ENCODE measurements at places on chromosomes 5 and 9. TPM values are rescaled to one million over a fixed set of nuclear protein-coding genes. Genes with fewer than 3 reads are reported as not detected.
A peak's percentile ranks its signal among the peaks of the same experiment; 100 is the strongest.

- peaks cover 8% of the 10 kb centered on the region for H3K4me1 ChIP-seq
- H3K27me3 ChIP-seq: no peaks in the 10 kb centered on the region
- no peak overlapping the region for H3K4me3 ChIP-seq
- no peaks in the 10 kb centered on the region for H3K36me3 ChIP-seq
These were observed 42.2 kb upstream of the PDE8B start for GRCh38 chr5:77168161-77168878.

GRCh38 chr5:75588666-75589065 is 22.6 kb upstream of the ANKDD1B start:
- H3K4me1 ChIP-seq: no peaks in the 10 kb centered on the region
- no peak overlapping the region for H3K27ac ChIP-seq
- DNase-seq: no peak

DNA sequence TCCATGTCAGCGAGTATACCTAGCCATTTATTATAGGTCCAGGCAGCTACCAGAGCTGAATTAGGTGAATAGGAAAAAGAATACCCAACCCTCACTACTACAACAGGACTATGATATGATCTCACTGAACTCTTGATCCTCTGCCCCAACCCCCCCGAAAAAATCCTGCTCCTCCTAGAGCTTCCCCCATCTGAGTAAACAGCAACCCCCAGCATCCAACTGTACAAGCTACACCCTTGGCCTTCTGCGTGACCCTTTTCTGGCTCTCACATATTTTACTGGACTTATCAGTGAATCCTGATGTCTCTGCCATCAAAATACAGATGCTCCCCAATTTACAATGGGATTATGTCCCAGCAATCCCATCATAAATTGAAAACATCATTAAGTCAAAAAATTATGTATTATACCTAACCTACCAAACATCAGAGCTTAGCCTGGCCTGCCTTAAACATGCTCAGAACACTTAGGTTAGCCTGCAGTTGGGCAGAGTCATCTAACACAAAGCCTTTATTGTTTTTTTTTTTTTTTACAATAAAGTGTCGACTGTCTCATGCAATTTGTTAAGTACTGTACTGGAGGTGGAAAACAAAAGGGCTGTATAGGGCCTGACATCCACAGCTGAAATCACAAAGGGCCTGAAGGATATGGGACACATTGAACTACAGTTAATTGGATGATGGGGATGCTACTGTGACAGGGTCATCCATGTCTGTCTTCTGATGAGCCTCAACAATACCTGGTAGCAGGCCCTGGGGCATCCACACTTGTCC is 128.9 kb upstream of the ERCC6L2 start:
- no peak overlapping the region for H3K27ac ChIP-seq
- no peak for DNase-seq
- no peaks in the 10 kb centered on the region for H3K27me3 ChIP-seq
- peaks cover 12% of the 10 kb centered on the region for H3K4me1 ChIP-seq

DNA sequence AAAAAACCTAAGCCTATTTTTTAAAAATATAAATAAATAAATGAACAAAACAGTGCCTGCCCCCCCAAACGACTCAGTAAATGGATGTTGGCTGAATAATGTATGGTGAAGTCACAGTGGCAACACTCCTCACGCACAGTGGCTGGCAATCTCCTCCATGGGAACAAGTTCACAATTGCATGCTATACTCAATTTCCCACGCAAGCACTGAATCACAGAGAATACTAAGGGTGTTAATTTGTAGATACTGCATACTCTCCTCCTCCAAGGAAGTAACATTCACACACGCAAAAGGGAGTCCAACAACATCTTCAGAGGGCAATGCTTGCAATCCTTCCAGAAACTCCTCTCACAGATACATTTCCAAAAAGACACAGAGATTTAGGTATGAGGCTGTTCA is 47.5 kb downstream of the SERINC5 start:
- no peak overlapping the region for H3K27ac ChIP-seq
- no peak overlapping the region for H3K4me3 ChIP-seq
- H3K36me3 ChIP-seq: peaks cover 2% of the 10 kb centered on the region
- H3K4me1 ChIP-seq: peaks cover 5% of the 10 kb centered on the region
- H3K27me3 ChIP-seq: no peaks in the 10 kb centered on the region
- DNase-seq: no peak

DNA sequence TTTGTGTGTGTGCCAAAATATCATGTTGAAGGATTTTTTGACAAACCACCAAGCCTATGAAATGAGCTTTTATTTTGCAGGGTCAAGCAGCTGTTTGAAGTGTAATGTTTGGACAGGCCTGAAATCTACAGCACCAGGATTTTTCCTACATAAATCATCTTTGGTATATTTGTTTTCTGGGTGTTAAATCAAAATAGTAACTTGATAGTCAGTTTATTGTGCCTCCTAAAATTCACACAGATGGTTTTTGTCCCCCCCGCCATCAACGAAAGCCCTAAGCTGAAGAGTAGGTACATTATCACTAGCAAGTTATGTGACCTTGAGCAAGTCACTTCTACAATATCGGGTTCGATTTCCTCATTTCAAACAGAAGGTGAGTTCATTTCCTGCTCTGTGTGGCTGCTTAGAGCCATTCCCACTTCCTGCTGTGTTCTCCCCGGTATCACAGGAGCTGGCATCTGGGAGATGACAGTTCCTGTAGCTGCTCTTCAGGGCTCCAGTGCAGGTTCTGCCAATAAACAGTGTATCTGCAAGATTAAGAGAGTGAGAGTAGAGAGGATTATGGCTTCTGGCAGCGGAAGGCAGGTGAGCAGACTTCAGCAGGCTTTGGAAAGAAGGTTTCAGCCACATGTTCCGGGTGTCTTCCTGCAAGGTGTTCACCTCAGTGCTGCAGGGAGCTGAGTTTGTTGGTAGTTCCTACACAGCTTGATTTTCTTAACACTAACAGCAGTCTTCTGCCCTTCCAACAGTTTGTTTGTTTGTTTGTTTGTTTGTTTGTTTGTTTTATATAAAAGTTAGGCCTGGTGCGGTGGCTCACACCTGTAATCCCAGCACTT is 48.4 kb upstream of the GNE start:
- H3K4me1 ChIP-seq: peaks cover 1% of the 10 kb centered on the region
- no peak for DNase-seq
- no peaks in the 10 kb centered on the region for H3K27me3 ChIP-seq
- no peak overlapping the region for H3K27ac ChIP-seq
- H3K36me3 ChIP-seq: no peaks in the 10 kb centered on the region

The PCDHB10 gene
- 1.9 TPM for total RNA-seq

GRCh38 chr5:79562351-79563246 is 48.7 kb upstream of the HOMER1 start:
- H3K4me3 ChIP-seq: no peak overlapping the region
- no peaks in the 10 kb centered on the region for H3K27me3 ChIP-seq
- H3K36me3 ChIP-seq: no peaks in the 10 kb centered on the region
- no peak for DNase-seq
- H3K27ac ChIP-seq: no peak overlapping the region

DNA sequence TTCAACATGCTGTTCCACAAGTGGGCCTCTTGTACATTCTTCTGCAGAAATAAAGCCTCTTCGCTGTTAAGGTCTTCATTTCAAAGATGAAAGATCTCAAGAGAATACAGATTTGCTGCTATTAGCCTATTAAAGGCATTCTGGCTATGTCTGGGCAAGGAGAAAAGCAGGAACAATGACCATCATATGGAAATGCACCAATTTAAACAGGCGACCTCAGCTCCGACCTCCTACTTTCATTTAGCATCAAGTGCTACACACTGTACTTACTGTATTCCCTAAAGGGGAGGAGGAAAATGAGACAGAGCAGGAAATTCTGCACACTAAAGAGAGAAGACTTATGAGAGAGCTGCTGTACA is 64.8 kb downstream of the HABP4 start:
- H3K4me3 ChIP-seq: no peak overlapping the region
- H3K4me1 ChIP-seq: peaks cover 2% of the 10 kb centered on the region
- no peak for DNase-seq

GRCh38 chr9:121989010-121989409 is 104.1 kb downstream of the TTLL11 start:
- H3K27me3 ChIP-seq: no peaks in the 10 kb centered on the region
- H3K27ac ChIP-seq: no peak overlapping the region
- H3K4me3 ChIP-seq: no peak overlapping the region
- DNase-seq: peak; percentile 25

The UGT3A1 gene
- not detected for total RNA-seq

GRCh38 chr9:114285166-114285867 is 37.6 kb upstream of the ORM1 start:
- H3K27ac ChIP-seq: no peak overlapping the region
- peaks cover 4% of the 10 kb centered on the region for H3K36me3 ChIP-seq
- peaks cover 11% of the 10 kb centered on the region for H3K4me1 ChIP-seq
- peak; percentile 92 for DNase-seq

The S100Z gene
- 1.3 TPM for total RNA-seq

DNA sequence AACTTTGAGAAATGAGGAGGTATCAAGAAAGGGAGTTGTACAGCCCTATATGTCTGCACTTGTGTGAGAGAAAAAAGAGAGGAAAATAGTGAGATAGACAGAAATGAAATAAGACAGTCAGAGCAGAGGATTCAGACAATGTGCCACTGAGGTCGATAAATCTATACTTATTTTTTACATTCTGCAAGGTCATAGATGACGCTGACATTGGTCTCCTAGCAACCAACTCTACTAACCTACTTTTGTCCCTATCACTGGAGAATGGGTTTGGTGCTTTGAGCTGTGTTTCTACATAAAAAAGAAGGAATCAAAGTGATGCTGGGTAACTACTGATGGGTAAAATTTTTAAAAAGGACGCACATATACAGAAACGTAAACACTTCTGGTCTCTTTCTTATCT is 573.3 kb upstream of the RORB start:
- H3K36me3 ChIP-seq: no peaks in the 10 kb centered on the region
- H3K27me3 ChIP-seq: no peaks in the 10 kb centered on the region
- H3K4me1 ChIP-seq: no peaks in the 10 kb centered on the region
- no peak overlapping the region for H3K27ac ChIP-seq
- H3K4me3 ChIP-seq: no peak overlapping the region

The PCDHB12 gene
- 10.1 TPM for total RNA-seq

GRCh38 chr9:120974181-120974580 is 47.6 kb upstream of the TRAF1 start:
- H3K27me3 ChIP-seq: no peaks in the 10 kb centered on the region
- H3K27ac ChIP-seq: no peak overlapping the region
- no peaks in the 10 kb centered on the region for H3K4me1 ChIP-seq
- H3K36me3 ChIP-seq: no peaks in the 10 kb centered on the region
- DNase-seq: no peak

- no peak for DNase-seq
- H3K27me3 ChIP-seq: no peaks in the 10 kb centered on the region
- peaks cover 3% of the 10 kb centered on the region for H3K4me1 ChIP-seq
- H3K36me3 ChIP-seq: no peaks in the 10 kb centered on the region
- no peak overlapping the region for H3K4me3 ChIP-seq
These were observed 24.4 kb upstream of the STC2 start for GRCh38 chr5:173352366-173353349.

Measured in lung (tissue), 17 donors.